ENCODE measurements at places on chromosomes 7 and 10.
A peak's percentile ranks its signal among the peaks of the same experiment; 100 is the strongest.

- DNase-seq = no peak
These were observed 30.4 kb upstream of the PPIF start for GRCh38 chr10:79316671-79317431.

GRCh38 chr7:91618776-91619765 is 261.4 kb downstream of the MTERF1 start:
- no peak for DNase-seq

GRCh38 chr10:93160829-93161228 is 87.1 kb downstream of the CYP26A1 start:
- DNase-seq = no peak

DNA sequence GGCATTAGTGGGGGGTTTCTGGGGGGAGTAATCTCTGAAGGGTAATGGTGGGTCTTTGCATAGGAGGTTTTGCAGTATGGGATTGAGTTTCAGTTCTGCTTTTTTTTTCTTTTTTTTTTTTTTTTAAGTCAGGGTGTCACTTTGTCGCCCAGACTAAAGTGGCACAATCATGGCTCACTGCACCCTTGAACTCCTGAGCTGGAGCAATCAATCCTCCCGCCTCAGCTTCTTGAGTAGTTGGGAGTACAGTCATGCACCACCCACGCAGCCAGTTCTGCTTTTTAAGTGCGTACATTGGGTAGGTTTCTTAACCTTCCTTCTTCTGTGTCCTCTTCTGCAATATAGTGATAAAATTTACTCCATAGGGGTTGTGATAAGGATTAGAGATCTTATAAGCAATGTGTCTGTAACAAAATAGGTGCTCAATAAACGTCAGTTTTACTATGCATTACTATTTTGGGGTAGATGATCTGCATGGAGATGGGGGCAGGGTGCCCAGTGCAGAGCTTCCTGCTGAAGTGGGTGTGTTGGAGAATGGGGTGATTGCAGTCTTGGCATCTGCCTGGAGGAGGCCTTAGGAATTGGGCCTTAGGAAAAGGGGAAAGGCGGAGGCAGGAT is 9.6 kb downstream of the KAZALD1 start:
- DNase-seq = no peak

DNA sequence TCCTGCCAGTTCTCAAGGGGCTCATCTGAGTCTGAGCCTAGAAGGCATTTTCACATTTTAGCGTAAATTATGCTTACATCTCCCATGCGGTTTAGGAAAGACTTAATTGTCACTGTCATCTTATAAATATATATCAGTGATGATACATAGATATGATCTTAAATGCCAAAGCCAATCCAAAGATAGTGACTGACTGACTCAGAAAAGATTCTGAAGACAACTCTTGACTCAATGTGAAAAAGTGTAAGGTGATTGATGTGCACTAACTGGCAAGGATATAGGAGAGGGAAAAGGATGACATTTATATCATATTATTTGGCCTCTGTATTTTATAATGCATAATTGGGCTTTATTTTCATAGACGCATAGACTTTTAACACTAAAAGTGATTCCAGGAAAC is 84.9 kb upstream of the LRRN3 start:
- no peak for DNase-seq

GRCh38 chr7:137302081-137302480 is 41.5 kb downstream of the PTN start:
- no peak for DNase-seq

DNA sequence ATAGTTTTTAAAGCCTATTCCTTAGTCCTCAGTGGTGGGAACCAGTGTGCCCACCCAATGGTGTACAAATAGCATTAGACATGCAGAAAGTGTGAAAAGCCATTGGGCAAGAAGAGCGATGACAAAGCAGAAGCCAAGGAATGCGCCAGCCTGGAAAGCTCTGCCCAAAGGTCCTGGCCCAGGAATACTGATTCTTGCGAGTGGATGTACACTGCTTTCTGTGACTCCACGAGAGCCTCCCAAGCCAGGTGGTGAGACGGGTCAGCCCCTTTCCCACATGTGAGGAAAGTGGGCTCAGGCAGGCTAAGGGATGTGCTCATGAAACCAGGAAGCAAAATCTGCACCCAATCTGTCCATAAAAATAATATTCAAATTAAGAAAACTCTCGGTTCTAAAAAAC is 106.6 kb downstream of the ADCY1 start:
- no peak for DNase-seq

DNA sequence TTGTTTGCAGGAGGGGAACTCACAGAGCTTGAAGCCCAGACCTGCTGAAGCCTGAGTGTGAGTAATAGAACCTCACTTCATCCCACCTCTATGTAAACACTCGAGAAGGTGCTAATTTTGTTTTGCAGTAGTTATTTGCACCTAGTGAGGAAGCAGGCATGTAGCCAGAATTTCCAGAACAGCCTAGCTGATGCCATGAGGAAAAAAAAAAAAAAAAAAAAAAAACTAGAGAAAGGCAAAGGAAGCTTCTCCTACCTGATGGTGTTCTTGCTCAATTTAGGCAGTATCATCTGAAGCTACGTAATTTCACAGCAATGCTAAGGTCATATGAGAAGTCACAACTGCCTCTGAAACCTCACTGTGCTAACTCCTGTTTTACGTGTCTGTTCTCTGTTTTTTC is 13.6 kb upstream of the GPR37 start:
- DNase-seq = peak; percentile 45

DNA sequence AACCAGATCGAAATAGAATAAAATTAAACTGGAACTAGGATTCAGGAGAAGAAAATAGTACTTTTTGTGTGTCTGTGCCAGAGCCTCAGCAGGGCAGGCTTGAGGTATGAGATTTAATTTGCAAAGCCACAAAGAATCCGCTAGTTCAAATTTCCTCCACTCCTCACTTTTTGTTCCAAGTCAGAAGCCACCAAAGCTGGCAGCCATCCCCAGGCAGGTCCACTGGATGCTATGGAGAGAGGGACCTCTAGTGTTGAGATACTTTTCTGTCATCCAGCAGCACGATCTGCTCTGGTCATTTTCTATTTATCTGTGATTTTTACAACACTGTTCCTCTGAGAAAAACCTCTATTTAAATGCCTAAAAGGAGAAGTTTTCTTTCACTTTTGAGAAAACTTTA is 147.9 kb upstream of the FRMD4A start:
- DNase-seq = peak; percentile 33

All from NCI-H748 treated with DMSO at 0.1 percent for 48 hours (cell line).